Activated T-cell treated with anti-CD3 and anti-CD28 coated beads, Interleukin-2, amount 50 U/mL, for 24 hours (primary cell): ENCODE measurements at places on chromosomes 11 and 22.

- DNase-seq = peak; percentile 45
Measured at GRCh38 chr22:25403811-25404471, 160.5 kb upstream of the GRK3 start.

DNA sequence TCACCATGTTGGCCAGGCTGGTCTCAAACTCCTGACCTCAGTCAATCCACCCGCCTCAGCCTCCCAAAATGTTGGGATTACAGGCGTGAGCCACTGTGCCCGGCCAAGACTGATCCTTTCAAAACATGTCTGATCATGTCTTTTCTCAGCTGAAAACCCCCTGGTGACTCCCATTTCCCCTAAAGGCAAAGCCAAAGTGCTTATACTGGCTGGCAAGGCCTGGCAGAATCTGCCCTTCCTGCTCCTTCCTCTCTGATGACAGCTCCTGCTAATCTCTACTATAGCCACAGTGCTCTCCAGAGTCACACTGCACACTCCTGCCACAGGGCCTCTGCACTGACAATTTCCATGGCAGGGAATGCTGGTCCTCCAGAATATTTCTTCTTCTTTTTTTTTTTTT, 2.6 kb upstream of the MCHR1 start:
- no peak for DNase-seq

GRCh38 chr11:2804189-2804588, 81.4 kb downstream of the CDKN1C start:
- DNase-seq = no peak

- no peak for DNase-seq
Measured at GRCh38 chr11:33525789-33526188, 174.8 kb downstream of the C11orf91 start.

GRCh38 chr11:93850594-93851018, at the start of gene VSTM5:
Gene VSTM5, minus strand, starts transcription at chr11:93850618. Its CDS starts 116 bp downstream, at chr11:93850502.
- DNase-seq = no peak

DNA sequence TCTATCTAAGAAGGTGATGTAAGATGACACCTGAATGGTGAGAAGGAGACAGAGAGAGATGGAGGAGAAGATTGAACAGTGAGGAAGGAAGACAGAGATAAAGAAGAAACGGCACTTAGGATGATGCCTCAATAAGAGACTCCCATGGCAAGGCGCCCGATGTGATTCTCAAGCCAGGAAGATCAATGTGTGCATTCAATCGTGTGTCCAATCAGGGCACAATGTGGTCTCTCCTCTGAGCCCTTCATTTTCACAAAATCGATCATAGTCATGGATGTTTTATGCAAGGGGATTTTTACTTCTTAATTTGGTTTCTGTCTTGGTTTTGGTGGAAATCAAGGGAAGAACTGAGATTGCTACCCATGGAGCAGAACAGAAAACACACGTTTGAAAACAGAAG, 19.9 kb upstream of the TMPRSS13 start:
- no peak for DNase-seq
